ENCODE measurements at places on chromosomes 3 and 15.

- no peak for DNase-seq
Observed at GRCh38 chr15:89898614-89899294, 5.0 kb upstream of the AP3S2 start.

DNA sequence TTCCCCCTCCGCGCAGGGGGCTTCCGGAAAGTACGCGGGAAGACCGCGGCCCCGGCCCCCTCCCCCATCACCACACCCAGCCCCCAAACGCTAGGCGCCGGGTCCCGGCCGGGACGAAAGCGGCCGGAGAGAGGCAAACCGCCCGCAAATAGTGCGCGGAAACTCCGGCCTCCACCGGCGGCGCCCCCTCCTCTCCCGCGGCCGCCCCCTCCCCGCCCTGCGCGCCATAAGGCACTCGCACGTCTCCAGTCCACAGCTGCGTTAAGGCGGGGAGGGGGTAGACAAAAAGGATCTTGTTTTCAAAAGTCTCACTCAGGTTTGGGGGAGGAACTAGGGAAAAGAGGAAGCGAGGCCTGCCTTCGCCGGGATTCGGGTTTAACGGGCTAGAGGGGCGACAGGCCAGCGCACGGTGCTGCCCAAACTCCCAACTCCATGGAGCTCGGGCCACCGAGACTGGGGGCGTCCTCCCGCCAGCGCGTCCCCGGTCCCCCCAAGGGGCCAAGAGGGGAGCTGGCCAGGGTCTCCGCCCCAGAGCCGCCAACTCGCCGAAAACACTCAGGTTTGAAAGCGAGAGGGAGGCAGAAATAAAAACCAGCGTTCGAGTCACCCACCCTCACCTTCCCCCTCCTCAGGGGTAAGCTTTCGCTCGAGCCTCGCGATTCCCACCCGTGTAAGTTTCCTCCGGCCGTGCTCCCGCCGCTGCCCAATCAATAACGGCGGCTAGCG, 1.8 kb downstream of the ANP32A start:
- DNase-seq, result peak; percentile 10

GRCh38 chr3:66518126-66518525, 17.3 kb upstream of the LRIG1 start:
- no peak for DNase-seq

- no peak for DNase-seq
Observed at GRCh38 chr3:16127249-16127648, 47.2 kb upstream of the GALNT15 start.

DNA sequence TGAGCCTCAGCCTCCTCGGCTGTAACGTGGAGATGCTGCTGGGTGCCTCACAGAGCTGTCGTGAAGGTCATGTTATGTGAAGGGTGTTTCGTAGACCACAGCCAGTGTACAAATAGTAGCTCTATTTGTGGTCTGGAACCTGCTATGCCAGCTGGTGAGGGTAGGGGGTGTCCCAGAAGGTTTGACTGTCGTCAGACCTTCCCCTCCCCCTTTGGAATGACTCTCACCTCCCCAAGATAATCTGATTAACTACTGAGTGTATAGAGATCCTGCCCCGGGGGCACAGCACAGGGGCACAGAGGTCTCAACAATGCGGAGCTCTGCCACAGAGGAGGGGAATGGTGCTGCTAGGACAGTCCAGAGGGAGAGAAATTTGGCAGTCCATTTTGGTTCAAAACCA, 20.5 kb downstream of the FGD5 start:
- DNase-seq, result no peak

DNA sequence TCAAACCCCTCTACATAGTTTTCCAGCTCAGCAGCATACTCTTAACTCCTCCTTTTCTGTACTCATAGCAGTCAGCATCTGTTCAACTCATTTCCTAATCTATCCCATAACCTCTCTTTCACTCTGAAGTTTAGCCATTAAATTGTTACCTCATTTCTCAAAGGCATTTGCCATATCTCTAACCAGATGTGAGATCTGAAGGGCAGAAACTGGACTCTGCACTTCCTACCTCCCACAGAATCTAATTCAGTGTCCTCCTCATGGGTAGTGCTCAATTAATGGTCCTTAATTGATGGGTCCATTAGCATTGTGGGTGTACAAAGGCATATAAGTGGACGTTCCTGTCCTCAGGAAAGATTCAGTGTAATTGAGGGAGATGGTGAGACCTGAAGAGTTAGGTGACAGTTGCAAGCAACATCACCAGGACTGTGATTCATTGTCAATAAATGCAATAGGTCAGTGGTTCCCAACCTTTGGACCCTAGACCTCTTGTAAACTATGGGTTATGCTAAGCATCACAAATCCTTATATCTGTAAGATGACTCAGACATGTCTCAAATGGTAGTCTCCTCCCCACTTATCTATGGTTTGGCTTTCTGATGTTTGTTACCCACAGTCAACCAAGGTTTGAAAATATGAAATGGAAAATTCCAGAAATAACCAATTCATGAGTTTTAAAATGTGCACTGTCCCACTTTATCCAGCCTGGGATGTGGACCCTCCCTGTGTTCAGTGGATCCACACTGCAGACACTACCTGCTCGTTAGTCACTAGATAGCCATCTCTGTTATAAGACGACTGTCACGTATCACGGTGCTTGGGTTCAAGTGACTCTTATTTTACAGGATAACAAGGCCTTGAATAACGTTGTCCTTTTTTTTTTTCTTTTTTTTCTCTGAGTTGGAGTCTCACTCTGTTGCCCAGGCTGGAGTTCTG, 25.0 kb upstream of the UACA start:
- no peak for DNase-seq

DNA sequence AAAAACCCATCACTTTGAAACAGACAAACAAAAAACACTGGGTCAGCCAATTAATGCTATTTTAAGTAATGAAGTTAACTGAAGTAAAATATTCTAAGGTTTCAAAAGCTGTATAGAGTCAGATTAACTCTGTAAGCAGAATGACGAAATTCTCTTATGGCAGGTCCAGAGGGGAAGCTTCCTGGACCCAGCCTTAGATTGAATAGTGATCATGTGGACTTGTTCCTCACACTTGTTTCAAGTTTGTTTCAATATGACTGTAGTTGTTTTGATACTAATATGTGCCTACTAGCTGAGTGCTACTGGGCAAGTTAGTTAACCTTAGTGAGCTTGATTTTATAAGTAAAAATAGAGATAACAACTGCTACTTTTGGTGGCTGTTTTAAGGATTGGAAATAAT, 32.6 kb downstream of the PLS1 start:
- no peak for DNase-seq

DNA sequence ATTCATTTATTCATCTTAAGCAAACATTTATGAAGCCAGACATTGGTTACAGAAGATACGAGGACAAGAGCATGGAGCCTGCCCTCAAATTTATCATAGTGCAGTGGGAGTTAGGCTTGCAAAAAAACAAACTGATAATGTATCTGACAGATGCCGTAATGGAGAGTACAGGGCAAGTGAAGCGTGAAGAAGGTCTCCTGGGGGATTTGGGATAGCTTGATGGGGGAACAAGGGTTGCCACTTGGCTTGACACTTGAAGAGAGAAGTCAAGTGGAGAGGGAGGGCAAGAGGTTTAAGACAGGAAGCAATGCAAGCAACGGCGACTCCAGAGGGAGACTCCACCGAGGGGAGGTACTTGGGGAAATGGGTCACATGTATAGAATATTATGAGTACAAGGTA, 129.3 kb downstream of the SSR3 start:
- no peak for DNase-seq

- DNase-seq, result no peak
Observed at GRCh38 chr15:97678656-97679055, 281.8 kb upstream of the ARRDC4 start.

GRCh38 chr3:157201648-157202278, 41.8 kb upstream of the CCNL1 start:
- DNase-seq, result no peak

DNA sequence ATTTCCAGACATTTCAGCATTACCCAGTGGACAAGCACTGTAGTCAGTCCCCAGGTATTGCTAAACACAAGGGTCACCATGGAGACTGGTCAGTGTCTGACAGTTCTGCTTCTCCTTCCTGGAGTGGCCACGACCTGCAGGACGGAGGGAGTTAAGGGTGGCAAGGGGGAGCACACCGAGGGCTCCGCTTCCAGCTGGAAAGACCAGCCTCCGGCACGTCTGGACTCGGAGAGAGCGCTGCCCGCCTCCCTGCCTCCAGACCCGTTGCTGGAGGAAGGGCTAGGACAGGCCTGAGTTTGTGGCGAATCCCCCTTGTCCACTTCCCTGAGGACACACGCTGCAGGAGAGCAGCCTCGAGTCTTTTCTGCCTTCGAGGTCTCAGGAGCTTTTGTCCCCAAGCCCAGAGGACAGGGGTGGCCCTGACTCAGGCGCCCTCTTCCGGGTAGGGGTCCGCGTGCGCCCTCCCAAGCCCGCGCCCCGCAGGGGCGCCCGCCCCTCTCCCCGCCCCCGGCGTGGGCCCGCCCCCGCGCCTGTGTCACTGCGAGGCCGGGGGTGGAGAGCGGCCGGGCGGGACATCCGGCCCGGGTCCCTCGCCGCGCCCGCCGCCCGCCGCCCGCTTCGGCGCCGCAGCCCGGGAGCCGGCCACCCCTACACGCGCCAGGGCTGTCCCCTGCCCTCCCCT, at the start of gene CHST14:
CHST14 (plus strand) TSS at position 562 of the 682 bp plus-strand sequence. CDS start 230 bp downstream, outside the sequence.
- peak; percentile 26 for DNase-seq

DNA sequence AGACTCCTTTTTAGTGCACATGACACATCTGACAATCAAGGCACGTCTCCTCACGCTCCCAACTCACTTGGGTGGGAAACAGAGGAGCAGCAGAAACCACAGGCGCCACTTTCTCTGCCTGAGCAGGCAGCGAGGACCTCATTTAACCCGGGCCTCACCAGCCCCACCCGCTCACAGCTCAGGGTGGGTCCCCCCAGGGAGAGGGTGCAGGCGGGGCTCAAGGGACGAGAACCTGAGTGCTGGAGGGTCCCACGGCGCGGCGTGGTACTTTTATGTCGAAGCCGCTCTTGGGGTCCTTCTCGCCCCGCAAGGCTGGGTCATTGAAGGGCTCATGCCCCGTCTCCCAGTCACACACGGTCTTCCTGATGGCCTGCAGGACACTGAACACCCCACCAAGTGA, 62.6 kb downstream of the CYFIP1 start:
- no peak for DNase-seq

DNA sequence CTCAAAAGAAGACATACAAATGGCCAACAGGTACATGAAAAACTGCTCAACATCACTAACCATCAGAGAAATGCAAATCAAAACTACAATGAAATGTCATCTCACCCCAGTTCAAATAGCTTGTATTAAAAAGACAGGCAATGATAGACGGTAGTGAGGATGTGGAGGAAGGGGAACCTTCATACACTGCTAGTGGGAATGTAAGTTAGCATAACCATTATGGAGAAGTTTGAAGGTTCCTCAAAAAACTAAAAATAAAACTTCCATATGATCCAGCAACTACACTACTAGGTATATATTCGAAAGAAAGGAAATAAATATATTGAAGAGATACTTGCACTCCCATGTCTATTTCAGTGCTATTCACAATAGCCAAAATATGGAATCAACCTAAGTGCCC, 62.8 kb upstream of the PPARG start:
- no peak for DNase-seq

DNA sequence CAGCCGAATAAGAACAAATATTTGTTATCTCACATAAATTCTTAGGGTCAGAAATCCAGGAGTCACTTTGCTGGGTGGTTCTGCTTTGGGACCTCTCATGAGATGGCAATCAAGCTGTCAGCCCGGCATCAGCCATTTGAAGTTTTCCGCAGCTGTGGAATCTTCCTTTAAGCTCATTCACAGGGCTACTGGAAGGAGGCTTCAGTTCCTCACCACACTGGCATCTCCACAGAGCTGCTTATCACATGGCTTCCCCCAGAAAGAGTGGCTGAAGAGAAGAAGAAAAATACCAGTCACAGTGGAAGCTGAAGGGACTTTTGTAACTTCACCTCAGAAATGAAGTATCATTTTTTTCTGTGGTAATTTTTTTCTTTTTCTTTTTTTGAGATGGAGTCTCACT, 267.7 kb downstream of the CHL1 start:
- no peak for DNase-seq

- DNase-seq, result no peak
Observed at GRCh38 chr3:58349792-58350626, 17.3 kb downstream of the PXK start.

DNA sequence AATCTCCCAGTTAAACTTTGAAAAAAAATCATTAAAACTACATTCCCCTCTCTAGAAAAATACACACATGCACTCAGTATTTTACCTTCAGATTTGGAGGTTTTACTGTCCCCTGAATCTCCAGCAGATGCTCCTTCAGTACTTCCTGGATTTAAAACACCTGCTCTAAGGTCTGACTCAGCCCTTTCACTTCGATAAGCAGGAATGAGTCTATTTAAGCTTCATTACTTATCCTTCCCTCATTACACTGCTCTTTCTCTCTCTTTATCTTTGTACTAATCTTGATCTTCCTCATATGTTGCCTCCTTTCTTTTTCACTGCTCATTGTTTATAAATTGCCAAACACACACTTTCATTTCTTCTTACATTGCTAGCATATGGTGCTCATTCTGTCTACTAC, 443.9 kb downstream of the DIPK2A start:
- no peak for DNase-seq

- DNase-seq, result no peak
Observed at GRCh38 chr15:69823223-69823907, 274.4 kb downstream of the TLE3 start.

GRCh38 chr3:172159376-172159775, 120.0 kb downstream of the FNDC3B start:
- no peak for DNase-seq

- DNase-seq, result no peak
Observed at GRCh38 chr3:159844801-159845261, 143.8 kb upstream of the IL12A start.

Measured in stimulated activated CD8-positive, alpha-beta memory T cell treated with anti-CD3 and anti-CD28 coated beads, Interleukin-15, amount 100 ng/mL, for 24 hours (primary cell).